ENCODE measurements at places on chromosomes 5 and 9.

GRCh38 chr5:61625681-61626621 lies 293.9 kb downstream of the ZSWIM6 start:
- DNase-seq = no peak

- DNase-seq = no peak
Observed at GRCh38 chr5:156137071-156137869, 189.7 kb upstream of the SGCD start.

- DNase-seq = no peak
Observed at GRCh38 chr9:117494401-117495090, 79.7 kb upstream of the ASTN2 start.

GRCh38 chr5:73996151-73996755 lies 370.3 kb downstream of the ARHGEF28 start:
- DNase-seq = no peak

GRCh38 chr5:452978-453710 lies 10.2 kb downstream of the EXOC3 start:
- DNase-seq = no peak

GRCh38 chr5:68217528-68217927 lies 2.0 kb downstream of the PIK3R1 start:
- DNase-seq = no peak

DNA sequence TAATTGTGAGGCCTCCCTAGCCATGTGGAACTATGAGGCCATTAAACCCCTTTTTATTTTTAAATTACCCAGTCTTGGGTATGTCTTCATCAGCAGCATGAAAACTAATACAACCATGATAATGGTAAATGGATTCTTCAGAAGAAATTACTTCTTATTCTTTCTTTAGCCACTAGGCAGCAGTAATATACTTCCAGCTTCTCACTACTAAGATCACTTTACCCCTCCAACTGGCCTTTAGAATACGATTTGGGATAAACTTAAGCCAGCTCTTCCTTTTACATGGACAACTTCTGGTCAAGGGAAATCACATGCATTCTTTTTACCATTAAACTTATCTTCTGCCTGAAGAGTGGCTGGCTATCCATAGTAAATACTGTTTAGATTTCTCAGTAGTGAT lies 355.4 kb downstream of the MAN2A1 start:
- DNase-seq = no peak

DNA sequence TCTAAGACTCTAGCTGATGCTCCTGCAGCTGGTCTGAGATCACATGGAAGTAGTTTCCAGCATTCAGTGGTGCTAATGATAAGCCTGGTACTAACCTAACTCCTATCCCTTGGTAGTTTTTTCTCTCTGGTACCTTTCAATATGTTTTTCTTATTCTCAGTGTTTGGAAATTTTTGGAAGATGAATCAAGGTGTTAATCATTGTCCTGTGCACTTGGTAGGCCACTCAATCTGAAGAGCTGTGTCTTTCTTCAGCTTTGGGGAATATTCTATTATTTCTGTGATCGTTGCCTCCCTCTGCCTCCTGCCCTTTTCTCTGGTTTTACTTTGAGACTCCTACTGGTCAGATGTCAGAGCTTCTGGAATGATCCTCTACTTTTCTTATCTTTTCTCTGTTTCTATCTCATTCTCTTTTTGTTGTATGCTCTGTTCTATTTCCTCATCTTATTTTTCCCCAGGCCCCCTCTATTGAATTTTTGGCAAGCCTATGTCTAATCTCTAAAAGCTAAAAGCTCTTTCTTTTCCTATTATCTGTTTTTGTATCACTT lies 136.8 kb downstream of the APBA1 start:
- DNase-seq = no peak

DNA sequence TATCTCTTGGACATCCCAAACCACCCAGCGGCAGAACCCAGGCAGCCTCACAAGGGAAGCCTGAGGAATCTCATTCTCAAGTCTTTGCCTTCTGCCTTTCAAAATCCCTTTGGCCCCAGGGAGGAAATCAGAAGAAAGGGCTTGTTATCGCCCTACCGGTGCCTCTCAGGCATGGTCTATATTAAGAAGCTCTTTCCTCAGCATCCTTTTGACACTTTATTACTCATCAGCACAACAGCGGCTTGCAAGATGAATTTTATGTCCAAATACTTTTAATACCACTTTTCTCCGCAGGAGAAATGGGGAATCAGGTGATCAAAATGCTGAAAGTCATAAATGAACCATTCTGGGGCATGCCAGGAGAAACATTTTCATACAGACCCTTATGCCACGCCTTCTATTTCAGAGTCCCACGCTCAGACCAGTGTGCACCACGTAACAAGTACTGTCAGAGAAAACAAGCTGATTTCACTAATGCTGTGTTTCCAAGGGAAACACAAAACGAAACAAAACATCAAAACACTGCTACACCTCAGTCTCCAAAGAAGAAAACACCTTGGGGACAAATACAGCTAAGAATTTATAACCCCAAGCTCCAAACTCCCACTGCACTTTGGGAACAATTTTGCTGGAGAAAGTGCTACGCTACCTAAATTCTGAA lies 30.0 kb downstream of the RAPGEF1 start:
- no peak for DNase-seq

DNA sequence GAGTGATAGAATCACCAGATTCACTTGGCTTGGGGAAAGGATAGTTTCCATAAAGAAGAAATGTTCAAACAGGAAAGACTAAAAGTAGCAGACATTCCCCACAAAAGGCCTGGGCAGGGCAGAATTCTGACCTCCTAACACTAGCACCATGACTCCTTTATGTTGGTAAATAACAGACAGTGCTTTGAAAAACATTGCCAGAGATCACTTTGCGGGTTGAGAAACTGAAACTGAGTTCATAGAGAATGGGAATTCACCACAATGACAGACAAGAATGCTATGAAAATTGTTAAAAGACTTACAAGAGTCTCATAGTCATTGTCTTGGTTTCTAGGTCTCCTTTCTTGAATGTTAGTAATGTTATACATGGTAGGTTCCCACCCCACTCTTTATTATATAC lies 172.5 kb upstream of the GLRA1 start:
- no peak for DNase-seq

- DNase-seq = no peak
Observed at GRCh38 chr5:150036513-150036912, 36.0 kb downstream of the HMGXB3 start.
